ENCODE measurements at places on chromosomes 2 and 18.

DNA sequence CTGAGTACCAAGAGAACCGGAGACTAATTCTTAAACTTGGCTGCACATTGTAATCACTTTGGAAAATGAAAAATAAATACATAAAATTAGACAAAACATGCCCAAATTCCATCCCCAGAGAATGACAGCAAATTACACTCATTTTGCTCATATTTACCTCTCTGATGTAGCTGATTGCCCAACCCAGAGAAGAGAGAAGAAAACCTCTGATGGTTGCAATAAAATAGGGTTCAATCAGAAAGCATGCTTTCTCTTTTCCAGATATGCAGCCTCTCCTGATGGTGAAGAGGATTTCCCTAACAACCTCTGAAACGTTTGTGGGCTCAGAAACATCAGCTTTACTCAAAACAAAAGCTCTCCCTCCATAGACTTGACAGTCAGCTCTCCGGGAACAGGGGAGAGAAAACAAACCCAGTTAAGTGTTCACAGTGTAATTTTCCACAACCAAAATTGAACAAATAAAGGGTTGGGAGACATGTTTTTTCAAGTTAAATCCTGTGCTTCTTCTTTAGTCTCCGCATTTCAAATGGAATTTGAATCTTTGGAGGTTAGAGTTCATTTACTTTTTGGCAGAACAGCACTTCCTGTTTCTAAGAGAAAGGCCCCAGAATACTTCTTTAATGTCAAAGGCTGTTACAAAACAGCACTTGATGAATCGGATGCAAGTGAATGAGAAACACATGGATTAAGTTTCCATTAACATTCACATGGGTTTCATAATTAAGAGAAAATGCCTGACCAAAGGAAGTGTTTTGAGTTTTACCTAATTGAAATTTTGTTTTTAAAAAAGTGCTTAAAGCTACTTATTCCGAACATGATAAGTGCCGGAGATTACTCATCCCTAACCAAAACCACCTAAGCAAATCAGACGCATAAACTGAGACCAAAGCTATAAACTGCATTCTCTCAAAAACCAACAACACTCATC lies 570.1 kb upstream of the SYT4 start:
- no peak for DNase-seq

- no peak for DNase-seq
Measured at GRCh38 chr2:71082402-71083252, 14.2 kb downstream of the NAGK start.

GRCh38 chr18:7567474-7568425 lies 634 bp downstream of the PTPRM start:
- DNase-seq = no peak

DNA sequence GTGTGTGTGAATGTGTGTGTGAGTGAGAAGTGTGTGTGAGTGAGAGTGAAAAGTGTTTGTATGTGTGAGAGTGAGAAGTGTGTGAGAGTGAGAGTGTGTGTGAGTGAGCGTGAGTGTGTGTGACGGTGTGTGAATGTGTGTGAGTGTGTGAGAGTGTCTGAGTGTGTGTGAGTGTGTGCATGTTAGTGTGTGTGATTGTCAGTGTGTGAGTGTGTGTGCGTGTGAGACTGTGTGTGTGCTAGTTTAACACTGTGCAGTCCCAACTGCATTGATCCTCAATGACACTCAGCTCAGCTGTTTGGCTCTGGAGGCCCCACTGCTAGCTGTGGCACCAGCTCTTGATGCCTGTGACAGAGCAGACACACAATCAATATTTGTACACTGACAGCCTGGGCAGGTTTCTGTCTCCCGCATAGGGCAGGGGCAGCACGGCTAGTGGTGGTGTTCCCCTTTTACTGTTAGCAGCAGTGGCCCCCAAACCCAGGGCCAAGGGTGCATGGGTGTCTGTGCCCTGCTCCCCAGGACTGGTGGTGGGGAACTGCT lies 135.0 kb downstream of the INHBB start:
- no peak for DNase-seq

GRCh38 chr2:173667014-173667413 lies 298.2 kb downstream of the SP3 start:
- DNase-seq = no peak

GRCh38 chr18:45825258-45826044 lies at the start of gene SIGLEC15:
Gene SIGLEC15 (plus strand): TSS chr18:45825675. CDS start chr18:45825729, 54 bp downstream.
- DNase-seq = no peak

GRCh38 chr2:74021407-74021755 lies 36.7 kb downstream of the TET3 start:
- no peak for DNase-seq

GRCh38 chr2:130728007-130728454 lies 839 bp upstream of the GPR148 start:
- DNase-seq = no peak

DNA sequence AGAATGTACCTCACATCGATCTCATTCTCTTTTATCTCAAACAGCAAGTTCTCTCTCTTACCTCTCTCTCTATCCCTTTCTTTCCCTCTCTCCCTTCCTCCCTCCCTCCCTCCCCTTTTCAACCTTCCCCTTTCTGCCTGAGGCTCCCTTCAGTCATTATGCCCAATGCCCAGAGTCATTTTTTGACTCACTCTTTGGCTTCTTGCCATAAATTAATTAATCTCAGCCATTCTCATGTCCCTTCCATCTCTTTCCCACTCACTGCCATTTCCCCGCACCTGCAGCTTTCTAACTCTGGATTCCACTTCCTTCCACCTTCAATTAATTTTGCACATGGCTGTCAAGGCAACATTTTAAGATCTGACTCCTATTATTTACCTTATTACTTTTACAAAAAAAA lies 60.1 kb downstream of the EVA1A start:
- DNase-seq = no peak

GRCh38 chr2:235055891-235056516 lies 104.2 kb downstream of the SH3BP4 start:
- no peak for DNase-seq

DNA sequence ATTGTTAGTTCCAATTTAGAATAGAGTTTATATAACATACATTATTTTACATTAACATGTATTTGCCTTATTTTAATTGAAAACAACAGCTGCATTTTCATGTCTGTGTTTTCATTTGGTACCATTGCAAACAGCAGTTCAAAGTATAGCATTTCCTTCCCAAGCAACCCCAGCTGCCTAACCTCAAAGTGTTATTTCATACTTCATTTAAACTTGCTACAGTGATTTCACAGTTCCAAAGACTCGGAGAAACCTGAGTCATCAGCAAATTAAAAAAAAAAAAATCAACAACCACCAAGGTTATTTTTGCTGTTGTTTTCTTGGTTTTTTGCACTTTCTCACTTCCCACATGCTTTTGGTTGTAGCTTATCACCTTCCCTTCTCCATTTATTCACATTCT lies 236.5 kb upstream of the SPHKAP start:
- no peak for DNase-seq

DNA sequence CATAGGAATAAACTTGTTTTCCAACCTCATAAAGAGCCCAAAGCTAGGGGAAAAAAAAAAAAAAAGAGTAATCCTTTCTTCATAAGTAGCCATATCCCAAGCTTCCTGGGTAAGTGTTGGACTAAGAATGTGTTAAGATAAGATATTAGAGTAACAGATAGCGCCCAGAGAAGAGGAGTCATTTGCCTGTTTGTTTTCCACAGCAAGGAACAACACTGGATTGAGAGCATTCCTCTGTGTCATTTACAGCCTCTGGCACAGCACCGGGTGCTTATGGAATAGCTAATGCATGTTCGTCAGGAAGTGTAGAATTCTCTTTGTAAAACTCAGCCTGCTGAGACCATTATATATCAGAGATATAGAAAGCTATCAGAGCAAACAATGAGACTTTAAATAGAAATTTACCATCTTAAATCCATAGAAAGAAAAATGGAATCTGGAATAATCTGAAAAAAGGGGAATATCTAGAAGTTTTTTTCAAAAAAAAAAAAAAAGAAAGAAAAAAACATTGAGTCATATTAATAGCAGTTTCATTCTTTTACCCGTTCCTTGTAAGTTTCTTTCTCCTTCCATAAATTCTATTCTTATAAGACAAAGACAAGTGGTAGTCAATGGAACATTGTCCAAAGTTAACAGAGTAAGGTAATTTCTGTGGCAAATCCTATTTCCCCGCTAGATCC lies 37.6 kb downstream of the LRP2 start:
- DNase-seq = no peak

- no peak for DNase-seq
Measured at GRCh38 chr18:56748698-56749268, 97.6 kb downstream of the WDR7 start.

DNA sequence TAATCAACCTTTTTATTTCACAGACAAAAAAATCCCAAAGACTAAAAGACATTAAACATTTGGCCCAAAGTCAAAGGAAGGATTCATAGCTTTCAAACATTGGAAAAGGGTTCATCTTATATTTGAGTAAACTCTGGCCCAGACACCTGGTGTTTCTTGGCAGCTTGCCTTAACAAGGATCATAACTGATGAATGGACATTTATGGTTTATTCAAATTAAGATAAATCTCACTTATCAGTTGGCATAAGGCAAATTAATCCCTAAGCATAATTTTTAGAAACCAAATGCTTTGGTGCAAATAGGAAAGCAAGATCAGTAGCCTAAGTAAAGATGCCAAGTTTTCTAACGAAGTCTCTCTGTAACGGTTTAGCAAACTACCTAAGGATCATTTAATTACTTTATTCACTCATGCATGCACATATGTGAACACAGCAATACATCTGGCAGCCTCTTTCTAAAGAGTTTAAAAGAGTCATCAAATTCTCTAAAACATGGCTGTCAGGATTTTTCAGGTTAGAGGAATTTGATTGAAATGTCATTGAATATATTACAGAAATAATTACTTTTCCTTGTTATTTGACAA lies 323.4 kb upstream of the RBMS1 start:
- DNase-seq = no peak

Data from activated T-helper 1 cell treated with Interleukin-2 at 50 U/mL for 16 hours (primary cell).